ENCODE measurements at places on chromosomes 13 and 19.

DNA sequence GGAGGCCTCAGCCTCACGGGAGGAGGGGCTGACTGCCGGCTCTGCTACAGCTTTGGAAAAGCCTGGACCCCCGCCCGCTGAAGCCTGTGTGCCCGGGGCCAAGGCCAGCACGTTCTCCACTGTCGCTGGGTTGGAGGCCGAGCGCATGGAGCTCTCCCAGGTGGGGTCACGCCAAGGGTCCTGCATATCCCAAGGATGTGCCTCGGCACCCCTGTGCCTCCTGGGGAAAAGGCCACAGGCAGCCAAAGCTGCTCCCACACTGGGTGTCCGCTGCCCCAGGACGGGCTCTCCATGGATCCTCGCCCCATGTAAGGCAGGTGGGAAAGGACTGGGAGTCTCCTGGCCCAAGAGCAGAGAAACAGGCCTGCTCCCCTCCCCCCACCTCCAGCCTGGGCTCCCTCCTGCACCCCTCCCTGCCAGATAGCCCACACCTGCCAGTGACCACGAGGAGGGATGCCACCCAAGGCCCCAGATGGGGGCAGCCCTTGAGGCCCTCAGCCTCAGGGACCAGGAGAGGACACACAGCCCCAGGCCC lies 64.0 kb downstream of the MLLT1 start:
- DNase-seq: no peak

GRCh38 chr19:28221736-28222135 lies 991.2 kb downstream of the UQCRFS1 start:
- no peak for DNase-seq

- DNase-seq: no peak
These were observed 177.0 kb upstream of the SLITRK6 start for GRCh38 chr13:85976242-85976641.

DNA sequence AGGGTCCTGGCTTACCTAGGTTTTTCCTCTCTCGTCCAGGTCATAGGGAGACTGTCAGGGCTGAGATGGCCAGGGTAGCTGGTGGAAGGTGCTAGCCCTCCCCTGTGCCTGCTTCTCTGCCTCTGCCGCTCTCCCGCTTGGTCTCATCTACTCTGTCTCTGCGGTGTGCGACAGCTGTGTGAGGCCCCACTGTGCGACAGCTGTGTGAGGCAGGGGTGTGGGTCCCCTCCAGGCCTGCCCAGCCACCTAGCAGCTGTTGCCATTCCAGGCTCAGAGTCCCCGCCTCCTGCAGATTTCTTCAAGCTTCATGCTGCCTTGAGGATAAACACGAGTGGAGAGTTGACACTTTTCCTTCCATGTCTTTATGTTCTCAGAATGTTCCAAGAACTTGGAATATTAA lies 53.0 kb downstream of the ARHGEF7 start:
- DNase-seq: no peak

- no peak for DNase-seq
These were observed 38.7 kb upstream of the SACS start for GRCh38 chr13:23472189-23472588.
